ENCODE measurements at places on chromosomes 5 and 9.
A peak's percentile ranks its signal among the peaks of the same experiment; 100 is the strongest.

GRCh38 chr5:150642567-150642927 lies 2.1 kb downstream of the SYNPO start:
- DNase-seq, result no peak

GRCh38 chr5:164934039-164934438 lies 1428.6 kb downstream of the MAT2B start:
- DNase-seq, result no peak

GRCh38 chr5:118314931-118315330 lies 673.4 kb downstream of the DTWD2 start:
- DNase-seq, result no peak

GRCh38 chr5:131068893-131069643 lies 96.0 kb downstream of the HINT1 start:
- no peak for DNase-seq

GRCh38 chr5:74951865-74952264 lies 85.7 kb upstream of the FAM169A start:
- no peak for DNase-seq

DNA sequence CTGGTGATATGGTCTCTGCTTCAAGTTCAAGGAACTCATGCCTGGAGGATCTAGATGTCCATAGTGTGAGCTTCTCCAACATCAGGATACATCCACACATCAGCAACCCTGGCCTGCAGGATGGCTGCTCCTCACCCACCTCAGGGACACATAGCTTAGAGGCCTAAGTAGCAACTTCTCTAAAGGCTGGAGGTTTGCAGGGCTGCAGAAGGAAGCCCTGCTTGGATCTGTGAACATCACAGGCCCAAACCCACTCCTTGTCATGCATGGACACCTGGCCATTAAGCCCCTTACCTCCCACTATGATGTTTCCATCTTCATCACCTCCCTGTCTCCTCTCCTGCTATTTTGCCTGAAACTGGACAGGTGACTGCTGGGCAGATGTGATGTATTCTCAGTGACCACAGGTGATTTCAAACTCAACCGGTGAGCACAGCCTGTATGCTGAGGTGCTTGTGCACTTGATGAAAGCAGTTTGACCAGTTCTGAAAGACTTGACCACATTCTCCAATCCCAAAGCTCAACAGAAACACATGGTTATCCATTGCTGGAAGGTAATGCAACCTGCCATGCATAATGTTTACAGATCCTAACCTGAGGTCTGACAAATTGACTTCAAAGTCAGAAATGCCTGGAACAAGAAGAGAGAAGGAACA lies 205.2 kb downstream of the FSTL4 start:
- DNase-seq, result peak; percentile 34

DNA sequence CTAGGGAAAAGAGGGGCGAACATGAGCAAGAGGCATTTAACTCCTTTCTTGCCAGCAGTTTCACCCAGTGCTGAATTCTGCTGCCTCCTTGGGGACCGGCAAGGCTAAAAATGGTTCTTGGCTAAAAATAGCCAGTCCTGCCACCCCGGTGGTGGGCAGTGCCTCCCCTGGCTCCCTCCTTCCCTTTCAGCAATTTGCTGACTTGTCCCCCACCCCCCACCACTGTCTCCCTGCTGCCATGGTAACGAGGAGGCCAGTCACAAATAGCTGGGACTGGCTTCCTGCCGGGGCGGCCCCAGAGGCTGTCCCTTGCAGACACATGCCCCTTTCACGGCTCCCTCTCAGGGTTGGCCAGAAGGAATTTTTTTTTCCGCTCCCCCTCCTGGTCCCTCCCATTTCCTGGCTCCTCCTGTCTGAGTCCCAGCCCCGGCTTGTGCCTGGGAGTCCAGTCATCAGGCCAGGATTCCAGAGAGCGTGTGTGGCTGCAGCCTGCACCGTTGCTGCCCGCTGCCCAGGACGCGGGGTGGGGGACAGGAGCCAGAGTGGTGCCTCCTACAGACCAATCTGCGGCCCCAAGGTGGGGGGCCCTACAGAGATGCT lies 130.3 kb downstream of the RGS3 start:
- peak; percentile 49 for DNase-seq

GRCh38 chr9:75149841-75150241 lies 61.5 kb downstream of the OSTF1 start:
- no peak for DNase-seq
